ENCODE measurements at places on chromosomes 4 and X.

DNA sequence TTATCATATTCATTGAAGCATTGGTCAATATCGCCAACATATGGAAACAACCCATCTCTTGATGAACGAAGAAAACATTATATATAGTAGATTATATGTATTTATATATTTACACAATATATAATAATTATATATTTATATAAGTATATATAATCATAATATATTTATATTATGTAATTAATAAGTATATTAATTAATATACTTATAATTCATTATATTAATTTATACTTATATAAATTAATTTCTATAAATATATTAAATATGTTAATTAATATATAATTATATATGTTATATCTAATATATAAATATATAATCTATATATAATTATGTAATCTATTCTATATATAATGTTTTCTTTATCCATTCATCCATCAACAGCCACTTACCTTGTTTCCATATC, 69.0 kb upstream of the SRD5A3 start:
- DNase-seq: no peak

DNA sequence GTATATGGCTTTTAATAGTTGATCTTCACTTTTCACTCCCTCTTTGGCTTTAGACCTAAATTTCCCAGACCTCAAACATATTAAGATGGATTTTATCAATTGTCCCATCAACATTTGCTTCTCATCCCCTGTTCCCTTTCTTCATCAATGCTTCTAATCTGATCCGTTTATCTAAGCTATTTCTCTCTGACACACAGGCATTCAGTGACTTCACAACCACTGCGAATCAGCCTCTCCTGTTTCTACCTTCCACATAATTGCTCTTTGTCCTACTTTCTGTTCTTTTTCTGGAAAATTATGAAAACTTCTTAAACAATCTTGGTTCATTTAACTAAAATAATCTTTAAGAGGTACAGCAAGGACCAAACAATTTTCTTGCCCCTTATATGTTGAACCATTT, 115.2 kb downstream of the GLRA3 start:
- no peak for DNase-seq

DNA sequence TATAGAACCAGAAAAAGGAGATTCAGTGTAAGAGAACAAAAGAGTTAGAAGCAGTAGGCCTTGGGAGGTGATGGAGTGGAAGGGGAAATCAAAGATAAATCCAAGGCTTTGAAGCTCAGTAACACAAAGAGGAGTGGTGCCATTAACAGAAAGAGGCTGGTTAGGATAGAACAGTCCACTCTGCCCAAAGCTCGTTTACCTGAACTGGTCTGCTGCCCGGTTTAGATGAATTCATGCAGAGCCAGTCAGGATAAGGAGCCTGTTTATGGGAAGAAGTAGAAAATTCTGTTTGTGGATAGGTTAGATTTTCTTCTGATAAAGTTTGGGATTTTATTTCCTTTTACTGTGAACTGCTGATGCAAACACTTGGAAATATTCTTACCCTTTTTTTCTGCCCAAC, 80.6 kb downstream of the HMGB2 start:
- no peak for DNase-seq

DNA sequence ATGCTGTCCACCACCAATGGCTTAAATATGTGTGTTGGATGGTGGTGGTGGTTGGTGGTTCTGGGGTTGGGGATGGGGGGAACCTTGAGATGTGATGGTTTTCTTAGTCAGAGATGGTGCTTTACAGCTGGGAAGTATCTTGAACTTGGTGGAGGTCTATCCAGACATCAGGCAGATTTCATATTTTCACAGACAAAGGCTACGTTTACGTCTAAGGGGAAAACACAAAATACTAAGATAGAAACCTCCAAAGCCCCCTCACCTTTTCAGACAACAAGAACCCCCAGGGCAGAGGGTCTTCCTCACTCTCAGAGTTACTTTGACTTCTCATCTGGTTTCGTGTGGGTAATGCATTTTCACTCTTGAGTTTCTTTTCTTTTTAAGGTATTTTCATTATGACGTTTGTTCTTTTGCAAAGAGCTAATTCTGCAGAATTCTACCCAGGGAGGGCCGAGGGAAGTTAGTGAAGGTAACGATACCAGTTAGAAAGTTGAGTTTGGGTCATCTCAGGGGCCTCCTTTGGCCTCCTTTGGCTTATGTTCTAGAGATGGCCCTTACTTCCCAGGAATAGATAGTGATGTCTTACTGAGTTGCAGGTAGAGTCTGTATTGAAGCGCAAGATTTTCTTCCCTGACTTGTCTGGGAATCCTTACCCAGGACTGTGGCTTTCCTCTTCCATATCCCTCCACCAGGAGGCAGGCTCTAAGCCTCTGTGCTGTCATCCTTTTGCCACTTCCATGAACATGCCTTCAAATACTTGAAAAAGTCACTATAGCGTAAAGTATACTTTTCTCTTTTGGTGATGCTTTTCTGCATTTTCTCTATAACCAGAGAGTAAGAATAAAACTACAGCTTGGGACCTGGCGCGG, 31.9 kb downstream of the RHOH start:
- DNase-seq: no peak

GRCh38 chrX:70446380-70447350, 2.0 kb downstream of the DLG3 start:
- DNase-seq: no peak

DNA sequence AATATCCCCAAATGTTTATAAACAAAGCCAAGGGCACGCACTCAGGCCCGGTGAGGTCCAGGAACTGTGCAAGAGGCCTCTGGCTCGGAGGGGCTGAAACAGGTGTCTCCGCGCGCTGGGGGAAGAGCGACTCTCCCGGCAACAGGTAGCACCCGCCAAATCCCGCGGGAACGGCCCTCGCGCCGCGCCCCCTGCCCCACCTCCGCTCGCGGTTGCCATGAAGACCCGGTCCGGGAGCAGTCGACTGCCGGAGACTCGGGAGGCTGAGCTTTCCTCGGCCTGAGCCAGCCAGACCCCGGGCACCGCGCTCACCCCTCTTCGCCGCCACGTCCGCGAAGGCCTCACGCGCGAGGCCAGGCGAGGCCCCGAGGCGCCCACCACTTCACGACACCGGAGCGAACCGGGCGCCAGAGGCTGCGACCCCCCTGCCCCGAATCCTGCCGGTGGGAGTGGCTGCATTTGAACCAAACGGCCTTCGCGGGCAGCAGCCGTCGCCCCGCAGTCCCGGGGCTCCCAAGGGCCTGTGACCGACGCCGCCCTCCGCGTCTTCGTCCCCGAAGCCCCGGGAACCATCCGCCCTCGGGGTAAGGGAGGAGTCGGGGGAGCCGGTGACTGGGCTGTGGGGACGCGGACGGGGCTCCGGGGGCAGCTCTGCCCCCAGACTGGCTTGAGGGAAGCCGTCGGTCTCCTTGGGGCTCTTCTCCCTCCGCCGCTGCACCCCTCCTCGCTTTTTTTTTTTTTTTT, at the start of gene NSUN7:
TSS of gene NSUN7 (plus strand) at position 239 of the 744 bp plus-strand sequence. CDS start 739 bp downstream, outside the sequence.
- no peak for DNase-seq

Measured in smooth muscle cell of the brain vasculature (primary cell).